ENCODE measurements at places on chromosomes 2 and 18.
A peak's percentile ranks its signal among the peaks of the same experiment; 100 is the strongest.

DNA sequence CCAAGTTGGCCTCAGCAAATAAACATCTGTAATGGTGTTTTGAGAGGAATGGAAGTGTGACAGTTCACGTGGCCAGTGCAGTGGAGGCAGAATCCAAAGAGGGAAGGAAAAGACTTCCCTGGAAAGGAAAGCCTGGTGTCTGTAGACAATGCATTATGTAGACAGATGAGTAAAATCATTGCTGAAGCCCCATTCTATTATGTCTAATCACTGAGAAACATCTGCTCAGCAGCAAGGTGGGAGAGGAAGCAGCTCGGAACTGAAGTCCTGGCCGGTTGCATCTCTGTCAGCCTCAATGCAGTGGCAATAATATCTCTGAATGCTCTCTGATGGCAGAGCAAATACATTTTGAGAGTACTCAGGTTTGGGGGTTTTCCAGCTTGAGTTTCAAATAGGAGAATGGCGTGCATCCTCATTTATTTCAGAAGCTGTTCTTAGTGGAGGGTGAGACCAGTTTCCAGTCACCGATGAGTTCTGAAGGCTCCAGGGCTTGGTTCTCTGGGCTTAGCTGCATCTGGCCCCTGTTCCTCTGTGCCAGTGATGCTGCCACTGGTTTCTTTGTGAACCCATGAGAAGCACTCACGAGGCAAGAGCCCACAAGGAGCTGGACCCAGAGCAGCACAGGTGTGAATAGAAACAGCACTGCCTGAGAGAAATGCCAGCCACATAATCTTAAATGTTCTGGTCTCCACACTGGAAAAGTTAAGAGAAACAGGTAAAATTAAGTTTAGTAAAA lies 63.3 kb downstream of the RPIA start:
- DNase-seq, result no peak

GRCh38 chr18:48294899-48295585 lies 114.1 kb downstream of the ZBTB7C start:
- no peak for DNase-seq

- no peak for DNase-seq
Measured at GRCh38 chr2:71581026-71581425, 127.7 kb downstream of the DYSF start.

DNA sequence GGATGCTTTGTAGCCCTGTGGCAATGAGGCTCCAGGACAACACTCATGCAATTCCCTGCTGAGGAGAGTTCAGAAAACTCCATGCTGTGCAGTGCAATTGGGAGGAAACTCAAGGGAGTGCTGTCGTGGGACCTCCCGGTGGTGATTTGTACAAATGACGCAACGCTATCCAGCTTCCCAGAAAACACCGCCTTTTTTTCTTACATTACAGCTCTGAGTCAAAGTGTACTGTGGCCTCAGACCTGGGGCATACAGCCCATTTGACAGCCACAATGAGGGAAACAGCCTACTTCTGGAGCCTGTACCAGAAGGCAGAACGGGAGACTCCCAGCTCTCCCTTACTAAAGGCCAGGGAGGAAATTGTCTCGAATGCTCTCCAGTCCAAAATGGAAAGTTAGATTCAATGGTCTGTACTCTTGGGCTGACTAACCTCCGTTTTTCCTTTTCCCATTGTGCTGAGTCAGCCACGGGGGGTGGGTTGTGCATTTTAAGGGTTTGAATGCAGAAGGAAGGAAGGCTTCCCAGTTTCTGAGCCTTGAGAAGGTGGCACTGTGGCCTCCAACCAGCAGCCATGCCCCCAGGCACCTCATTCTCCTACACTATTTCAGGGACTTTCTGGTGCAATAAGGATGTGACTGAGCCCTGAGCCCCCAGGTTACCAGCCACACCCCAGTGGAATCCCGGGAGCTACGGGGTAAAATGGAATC lies 16.4 kb upstream of the CYP1B1 start:
- DNase-seq, result peak; percentile 91

DNA sequence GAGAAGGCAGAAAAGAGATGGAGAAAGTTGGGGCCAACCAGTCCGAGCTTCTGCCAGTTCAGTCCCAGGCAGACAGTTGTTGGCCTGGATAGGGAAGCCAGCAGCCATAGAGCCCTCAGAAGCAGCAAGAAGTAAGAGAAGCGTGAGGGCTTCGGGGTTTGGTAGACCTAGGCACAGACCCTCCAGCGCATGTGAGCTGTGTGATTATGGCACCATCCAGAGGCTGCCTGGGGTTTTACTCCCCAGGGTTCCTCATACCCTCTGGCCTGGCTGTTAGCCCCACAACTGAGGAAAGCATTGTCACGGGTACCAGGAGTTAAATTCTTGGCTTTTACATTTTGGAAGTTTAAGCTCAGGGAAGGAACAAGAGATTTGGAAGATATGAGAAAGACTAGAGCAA lies 93.7 kb upstream of the RAB6C start:
- no peak for DNase-seq

- peak; percentile 23 for DNase-seq
Measured at GRCh38 chr2:106108351-106108750, 85.8 kb downstream of the UXS1 start.

- peak; percentile 62 for DNase-seq
Measured at GRCh38 chr2:230411570-230412370, 4.2 kb upstream of the SP100 start.

DNA sequence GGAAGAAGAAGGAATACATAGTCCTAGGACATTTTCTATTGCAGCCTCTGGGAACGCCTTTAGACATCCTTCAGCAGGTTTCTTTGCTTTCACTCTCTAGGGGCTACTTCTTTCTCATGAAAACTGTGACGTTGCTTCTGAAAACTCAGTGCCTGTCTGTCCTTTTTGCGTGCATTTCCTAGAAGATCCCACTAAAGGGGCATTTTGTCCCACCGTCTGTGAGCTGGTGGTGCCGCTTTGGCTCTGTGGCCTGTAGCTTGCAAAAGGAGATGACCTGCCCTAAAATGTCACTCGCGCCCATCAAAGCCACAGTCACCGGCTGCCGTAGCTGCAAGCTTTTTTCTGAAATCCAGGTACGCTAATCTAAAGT lies 579 bp downstream of the STAT4 start:
- no peak for DNase-seq

- no peak for DNase-seq
Measured at GRCh38 chr18:57116598-57117132, 30.2 kb upstream of the BOD1L2 start.

DNA sequence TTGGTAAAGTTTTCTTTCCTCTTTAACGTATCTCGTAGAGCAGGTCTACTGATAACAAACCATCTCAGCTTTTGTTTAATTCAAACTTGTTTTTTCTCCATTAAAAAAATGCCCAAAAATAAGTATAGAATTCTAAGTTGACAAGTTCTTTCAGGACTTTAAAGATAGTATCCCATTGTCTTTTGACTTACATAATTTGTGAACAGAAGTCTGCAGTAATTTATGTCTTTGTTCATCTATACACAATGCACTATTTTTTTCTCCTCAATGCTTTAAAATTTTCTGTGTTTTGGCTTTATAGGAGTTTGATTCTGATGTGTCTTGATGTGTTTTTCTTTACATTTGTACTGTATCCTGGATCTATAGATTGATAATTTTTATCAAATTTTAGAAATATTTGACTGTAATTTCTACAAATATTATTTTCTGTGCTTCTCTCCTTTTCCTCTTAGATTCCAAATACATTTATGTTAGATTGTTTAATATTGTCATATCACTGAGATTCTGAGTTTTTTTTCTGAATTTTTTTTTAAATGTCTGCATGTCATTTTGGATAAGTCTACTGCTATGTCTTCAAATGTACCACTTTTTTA lies 143.3 kb downstream of the FTCDNL1 start:
- no peak for DNase-seq

DNA sequence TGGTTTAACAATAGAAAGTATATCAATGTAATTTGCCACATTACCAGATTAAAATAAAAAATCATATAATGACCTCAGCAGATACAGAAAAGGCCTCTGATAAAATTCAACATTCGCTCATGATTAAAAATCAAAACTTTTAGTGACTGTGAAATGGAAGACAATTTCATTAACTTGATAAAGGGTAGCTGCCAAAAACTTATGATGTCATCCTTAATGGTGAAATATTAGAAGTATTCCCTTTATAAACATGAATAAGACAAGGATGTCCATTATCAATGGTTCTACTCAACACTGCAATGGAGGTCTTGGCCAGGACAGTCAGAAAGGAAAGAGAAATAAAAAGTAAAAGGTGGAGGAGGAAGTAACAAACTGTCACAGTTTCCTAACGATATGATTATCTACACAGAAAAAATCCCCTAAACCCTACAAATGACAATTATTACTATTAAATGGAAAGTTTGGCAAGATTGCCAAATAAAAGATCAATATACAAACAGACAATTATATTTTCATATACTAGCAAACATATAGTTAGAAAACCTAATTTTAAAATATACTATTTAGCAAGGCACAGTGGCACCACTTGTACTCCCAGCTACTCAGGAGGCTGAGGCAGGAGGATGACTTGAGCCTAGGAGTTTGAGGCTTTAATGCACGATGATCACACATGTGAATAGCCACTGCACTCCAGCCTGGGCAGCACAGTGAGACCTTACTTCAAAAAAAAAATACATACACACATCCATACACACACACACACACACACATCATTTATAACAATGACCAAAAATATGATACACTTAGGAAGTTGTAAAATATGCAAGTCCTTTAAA lies 12.8 kb downstream of the METTL8 start:
- DNase-seq, result no peak

- peak; percentile 49 for DNase-seq
Measured at GRCh38 chr2:202237787-202238233, 587 bp downstream of the SUMO1 start.

DNA sequence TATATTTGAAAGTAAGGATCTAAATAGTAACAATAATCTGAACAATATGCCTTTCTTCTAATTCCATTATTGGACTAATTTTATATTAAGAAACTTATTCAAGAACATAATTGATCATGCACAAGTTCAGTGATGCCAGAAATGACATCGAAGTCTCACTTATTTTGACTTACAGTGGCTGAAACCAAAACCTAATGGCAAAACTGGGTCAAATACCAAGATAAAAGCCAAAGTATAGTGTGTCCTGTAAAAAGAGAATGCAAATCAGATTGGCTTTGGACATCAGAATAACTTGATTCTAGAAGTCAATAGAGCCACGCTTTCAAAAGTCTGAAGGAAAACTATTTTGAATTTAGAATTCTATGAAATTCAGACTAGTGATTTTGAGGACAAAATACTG lies 137.2 kb downstream of the FTCDNL1 start:
- DNase-seq, result no peak

- no peak for DNase-seq
Measured at GRCh38 chr2:144102386-144102785, 417.5 kb downstream of the ZEB2 start.

DNA sequence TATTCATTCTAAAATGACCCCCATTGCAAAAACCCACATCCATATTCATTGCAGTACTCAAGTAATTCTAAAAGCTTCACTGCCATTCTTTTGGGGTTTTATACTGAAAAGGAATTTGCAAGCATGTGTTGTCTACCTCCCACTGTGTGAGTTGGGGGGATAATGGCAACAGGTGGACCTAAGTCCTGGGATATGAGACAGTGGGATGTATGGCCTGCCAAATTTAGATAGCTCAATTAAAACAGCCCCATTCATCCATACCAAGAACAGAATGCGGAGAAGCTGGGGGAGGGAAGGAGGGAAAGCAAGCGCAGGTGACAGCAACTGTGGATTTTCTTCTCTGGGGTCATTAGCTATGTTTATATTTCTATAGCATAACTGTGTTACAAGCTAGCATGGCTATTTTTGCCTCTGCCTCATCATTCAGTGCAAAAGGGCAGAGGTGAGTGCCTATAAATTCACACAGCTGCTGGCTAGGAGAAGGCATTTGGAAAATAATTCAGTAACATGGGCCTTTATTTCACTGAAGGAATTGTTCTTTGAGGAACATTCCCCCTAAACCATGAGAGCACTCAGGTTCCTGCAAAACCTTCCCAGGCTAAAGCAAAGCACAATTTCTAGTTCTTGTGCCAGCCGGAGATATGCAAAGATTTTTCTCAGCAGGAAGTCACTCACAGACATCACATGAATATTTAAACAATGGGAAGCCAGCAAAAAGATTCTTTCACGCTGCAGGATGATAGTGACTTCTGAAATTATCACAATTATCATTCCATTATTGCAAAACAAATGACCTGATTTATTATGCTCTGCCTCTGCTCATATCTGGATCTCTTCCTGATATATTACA lies 393.9 kb upstream of the ACVR2A start:
- no peak for DNase-seq

GRCh38 chr2:155895016-155895415 lies 437.5 kb downstream of the NR4A2 start:
- DNase-seq, result no peak

DNA sequence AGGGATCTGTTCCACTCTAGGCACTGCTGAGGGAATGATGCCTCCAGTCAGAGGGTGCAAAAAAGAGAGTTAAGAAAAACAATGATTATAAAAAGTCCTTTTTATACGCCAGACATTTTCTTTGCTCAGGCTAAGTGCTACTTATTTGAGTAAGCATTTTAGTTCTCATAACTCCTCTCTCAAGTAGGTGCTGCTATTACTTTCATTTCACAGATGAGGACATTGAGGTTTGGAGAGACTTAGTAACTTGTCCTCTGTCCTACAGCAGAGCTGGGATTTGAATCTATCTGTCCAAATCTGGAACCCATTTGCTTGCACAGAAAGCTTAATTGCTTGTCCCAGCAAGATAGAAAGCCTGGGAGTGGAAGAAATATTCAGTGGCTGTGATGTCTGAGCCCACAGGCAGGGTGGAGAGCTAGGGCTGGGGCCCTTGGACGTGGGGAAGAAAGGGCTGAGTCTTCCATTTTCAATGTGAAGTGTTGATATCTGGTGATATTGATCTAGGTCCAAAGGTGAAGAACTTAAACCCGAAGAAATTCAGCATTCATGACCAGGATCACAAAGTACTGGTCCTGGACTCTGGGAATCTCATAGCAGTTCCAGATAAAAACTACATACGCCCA lies 5.8 kb downstream of the IL37 start:
- DNase-seq, result no peak

DNA sequence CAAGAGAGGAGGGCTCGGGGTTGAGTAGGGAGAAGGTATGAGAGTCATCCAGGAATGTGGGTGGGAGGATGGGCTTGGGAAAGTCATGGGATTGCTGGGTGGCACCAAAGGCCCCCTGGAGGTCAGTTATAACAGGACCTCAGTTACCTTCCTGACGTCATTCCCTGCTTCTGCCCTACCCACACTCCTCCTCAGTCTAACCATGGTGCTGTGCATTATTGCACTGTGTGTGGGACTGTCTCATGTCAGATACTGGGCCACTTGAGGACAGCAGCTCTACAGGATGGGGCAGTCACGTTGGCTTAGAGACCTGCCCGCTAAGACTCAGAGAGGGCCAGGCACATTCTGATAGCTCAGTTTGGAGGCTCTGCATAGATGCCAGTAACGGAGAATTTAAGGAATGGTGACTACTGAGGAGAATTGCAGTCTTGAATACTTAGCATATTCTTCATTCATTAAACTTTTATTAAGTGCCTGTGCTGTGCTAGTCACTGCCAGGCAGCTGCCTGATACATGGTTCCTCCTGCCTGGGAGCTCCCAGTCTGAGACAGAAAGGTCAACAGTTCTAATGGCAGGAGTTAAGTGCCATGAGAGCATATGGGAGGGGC lies 90.5 kb downstream of the LAMA3 start:
- peak; percentile 48 for DNase-seq

Data from fibroblast of skin of abdomen (primary cell).